Mucosa of descending colon (tissue), 3 donors: ENCODE measurements at places on chromosomes 3 and 15. TPM values are rescaled to one million over a fixed set of nuclear protein-coding genes. Genes with fewer than 3 reads are reported as not detected.

MKRN3 gene
- total RNA-seq, result 3.6 TPM

GRK7 gene
- not detected for total RNA-seq

CLPX gene
- total RNA-seq, result 50.8 TPM

ARPP21 gene
- total RNA-seq, result 1.9 TPM

ZDHHC19 gene
- not detected for total RNA-seq

THPO gene
- not detected for total RNA-seq

TSEN2 gene
- total RNA-seq, result 28.8 TPM

GNAT1 gene
- not detected for total RNA-seq

CACNA2D2 gene
- 4.9 TPM for total RNA-seq

COL6A5 gene
- 0.06 TPM for total RNA-seq

EXOG gene
- total RNA-seq, result 8.7 TPM

TNIK gene
- total RNA-seq, result 33.0 TPM

NANOGP8 gene
- total RNA-seq, result 1.1 TPM

GABRG3 gene
- not detected for total RNA-seq

C2CD4A gene
- total RNA-seq, result 1.9 TPM

GOLGA8J gene
- 0.29 TPM for total RNA-seq

CADM2 gene
- total RNA-seq, result 12.8 TPM

GSK3B gene
- 40.1 TPM for total RNA-seq

TMEM207 gene
- total RNA-seq, result not detected
